ENCODE measurements at places on chromosomes 2 and 18.

GRCh38 chr2:48120112-48120511 is 213.8 kb upstream of the FBXO11 start:
- DNase-seq, result no peak

- no peak for DNase-seq
Measured at GRCh38 chr2:61775956-61776570, 77.8 kb downstream of the FAM161A start.

- no peak for DNase-seq
Measured at GRCh38 chr2:26536371-26537068, 58.6 kb upstream of the OTOF start.

DNA sequence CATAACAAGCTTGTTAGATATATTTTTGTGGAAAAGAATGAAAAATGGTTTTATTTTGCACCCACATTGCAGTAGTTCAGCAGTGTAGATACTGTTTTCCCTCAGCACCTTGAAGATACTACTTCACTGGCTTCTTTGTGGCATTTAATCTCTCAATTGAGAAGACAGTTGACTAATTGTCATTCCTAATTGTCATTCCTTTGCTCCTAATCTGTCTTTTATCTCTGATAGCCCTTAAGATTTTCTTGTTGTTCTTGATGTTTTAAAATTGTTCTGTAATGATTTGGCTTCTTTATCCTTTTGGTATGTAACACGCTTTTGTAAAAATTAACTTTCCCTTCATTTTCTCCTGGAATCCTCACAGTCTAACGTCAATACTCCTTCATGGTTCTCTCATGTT is 38.0 kb upstream of the CCNYL1 start:
- DNase-seq, result no peak

DNA sequence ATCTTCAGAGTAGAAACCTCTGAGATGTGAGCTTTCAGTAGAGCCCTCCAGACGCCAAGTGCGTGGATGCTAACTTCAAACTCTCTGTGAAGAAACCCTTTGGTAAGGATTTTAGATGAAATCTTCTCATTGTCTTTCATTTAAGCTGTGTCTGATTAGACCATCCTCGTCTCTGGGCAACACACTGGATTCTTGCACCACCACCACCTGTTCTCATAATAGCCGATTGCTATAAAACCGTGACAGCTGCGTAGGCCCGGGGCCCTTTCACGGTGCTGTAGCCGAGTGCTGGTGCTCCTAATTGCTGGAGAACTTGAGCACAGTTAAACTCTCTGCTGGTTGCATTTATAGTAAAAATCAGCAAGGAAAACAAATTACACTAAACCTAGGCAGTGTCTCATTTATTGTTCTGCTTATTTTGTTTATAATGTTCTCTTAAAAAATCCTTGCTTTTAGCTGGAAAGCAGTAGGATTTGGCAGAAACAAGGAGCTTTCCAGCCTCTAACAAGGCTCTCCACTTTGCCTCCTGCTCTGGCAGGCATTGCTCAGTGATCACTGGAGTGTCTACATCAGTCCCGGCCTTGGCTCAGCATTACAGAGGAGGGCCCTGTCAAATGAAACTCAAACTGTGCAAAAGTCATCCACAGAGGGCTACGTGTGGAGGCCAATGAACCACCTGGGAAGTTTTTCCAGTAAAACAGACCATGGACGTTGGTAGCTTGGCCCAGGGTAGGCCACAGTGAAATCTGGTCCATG is 40.9 kb upstream of the MBP start:
- no peak for DNase-seq

All from stimulated activated CD4-positive, alpha-beta T cell treated with anti-CD3 and anti-CD28 coated beads, Interleukin-4, amount 100 ng/mL, for 4 hours (primary cell).